ENCODE measurements at places on chromosomes 5 and 9.

DNA sequence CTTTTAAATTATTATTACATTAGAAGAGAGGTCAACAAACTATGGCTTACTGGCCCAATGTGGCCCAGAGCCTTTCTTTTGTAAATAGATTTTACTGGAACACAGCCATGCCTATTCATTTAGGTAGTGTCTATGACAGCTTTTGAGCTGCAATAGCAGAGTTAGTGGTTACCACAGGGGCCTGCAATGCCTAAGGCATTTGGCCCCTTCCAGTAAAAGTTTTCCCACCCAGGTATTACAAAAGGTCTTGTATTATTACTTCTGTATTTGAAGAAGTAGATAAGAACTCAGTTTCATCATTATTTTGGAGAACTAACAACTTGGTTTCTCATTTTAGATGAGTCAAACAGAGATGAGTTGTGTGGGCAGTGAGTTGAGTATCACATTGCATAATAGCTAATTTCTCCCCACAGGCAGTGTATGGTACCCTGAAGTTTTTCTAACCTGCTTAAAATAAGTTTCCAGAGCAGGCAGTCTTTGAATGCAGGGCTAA lies 9.5 kb downstream of the MTRR start:
- no peak for DNase-seq

- DNase-seq, result no peak
These were observed 33.2 kb downstream of the FBXO38 start for GRCh38 chr5:148416921-148417320.

DNA sequence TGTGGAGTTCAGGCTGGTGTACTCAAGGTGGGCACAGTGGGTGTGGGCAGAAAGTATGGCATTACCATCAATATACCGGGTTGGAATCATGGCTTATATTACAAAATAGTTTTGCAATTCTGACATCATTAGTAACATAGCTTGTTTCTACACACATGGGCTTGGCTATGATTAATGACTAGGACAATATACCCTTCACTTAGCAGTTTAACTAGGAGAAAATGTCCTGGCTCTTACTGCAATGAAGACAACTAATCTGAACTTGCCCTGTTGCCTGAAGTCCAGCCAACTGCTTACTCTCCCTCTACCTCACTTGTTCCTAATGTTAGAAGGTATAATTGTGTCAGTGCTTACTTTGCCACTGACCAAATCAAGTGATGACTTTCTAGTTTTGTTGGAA lies 612.5 kb downstream of the EFNA5 start:
- DNase-seq, result no peak

- no peak for DNase-seq
These were observed 143.9 kb upstream of the STC2 start for GRCh38 chr5:173472164-173472563.

DNA sequence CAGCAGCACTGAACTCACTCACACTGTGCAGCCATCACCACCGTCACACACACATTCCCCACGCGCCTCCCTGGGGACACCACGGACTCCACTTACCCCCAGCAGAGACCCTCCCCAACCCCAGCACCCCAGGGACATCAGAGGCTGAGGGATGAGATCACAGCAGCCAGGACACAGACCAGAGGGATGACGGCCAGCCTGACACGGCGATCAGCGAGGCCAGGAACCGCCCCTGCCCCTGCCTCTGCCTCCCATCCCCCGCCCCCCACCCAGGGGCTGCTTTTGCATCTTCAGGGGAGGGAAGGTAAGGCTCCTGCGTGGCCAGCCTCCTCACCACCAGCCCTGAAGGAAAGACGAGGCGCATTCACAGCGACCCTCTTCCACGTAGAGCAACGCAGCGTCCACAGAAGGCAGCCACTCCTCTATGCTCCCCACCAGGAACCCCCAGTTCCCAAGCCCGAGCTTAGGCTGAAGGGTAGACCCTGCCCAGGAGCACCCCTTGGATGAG lies 104.5 kb downstream of the VAV2 start:
- DNase-seq, result no peak

- no peak for DNase-seq
These were observed 371.5 kb upstream of the ACTBL2 start for GRCh38 chr5:57853929-57854697.

- no peak for DNase-seq
These were observed 387.9 kb downstream of the RAB3C start for GRCh38 chr5:58970766-58971165.

GRCh38 chr9:20664501-20664900 lies 19.6 kb upstream of the FOCAD start:
- DNase-seq, result no peak

DNA sequence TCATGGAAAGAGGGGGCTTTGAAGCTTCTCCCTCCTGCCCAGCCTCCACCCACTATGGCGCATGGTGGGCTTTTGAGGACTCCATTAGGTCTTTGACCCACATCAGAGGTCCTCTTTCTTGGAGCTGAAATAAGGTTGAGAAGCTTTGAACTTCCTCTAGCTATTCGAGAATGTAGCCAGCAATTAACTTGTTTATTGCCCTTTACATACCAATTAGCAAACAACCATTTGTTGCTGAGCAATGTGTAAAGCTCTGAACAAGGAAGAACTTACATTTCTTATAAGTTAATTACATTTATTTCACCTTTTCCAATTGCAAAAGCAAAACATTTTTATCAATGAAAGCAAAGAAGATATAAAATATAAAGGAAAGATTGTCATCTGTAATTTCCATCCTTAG lies 30.5 kb upstream of the FOXB2 start:
- DNase-seq, result no peak

DNA sequence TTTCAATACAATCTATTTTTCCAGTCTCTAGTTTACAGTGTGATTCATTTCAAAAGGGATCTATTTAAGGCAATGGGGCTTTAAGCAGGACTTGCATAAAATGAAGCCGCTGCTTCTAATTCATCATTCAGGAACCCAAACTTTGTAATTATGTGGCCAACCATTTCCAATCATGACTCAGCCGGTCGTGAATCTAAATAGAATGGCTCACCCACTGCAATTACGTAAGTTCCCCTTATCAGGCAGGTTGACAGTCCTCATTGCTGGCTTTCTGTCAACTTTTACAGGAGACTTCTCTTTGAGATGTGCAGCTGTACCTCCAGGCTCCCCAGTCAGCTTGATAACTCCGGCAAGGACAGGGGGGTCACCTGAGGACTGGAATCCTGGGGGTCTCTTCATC lies 152.8 kb upstream of the DAP start:
- DNase-seq, result no peak

DNA sequence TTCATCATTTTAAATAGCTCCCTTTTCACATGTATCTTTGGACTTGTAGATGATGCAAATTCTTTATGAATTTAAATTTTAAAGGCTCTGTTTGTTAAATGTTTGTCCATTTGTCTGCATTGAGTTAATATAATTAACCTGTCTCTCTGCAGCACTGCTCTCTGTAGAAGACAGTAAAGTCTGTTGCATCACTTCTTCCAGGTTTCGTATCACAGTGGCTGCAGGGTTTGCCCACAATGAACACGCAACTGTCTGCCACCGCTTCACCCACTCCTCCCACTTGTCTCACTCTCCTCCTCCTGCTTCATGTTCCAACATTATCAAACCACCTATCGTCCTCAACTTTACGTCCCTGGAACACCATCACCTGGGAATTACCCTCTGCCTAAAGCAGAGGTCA lies 231.3 kb upstream of the SLC30A5 start:
- DNase-seq, result no peak

DNA sequence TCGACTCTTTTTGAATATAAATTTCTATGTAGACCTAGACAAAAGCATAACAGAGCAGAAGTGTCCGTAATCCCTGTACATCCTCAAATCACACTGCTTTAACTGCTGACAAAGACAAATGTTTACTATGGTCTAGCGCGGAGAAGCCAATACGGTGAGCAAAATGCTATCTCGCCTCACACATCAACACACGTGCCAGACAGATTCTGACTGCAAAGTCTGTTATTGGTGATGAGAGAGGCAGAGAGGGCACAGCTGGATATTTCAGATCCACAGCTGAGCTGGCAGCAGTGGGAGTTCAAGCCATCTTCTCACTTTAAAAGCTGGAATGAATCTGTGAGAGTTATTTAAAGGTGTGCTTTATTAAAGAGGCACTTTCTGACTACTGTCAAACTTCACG lies 124.3 kb downstream of the ARL15 start:
- DNase-seq, result no peak

Measured in NCI-H1436 treated with DMSO at 0.1 percent for 48 hours (cell line).